ENCODE measurements at places on chromosomes 12 and 14.

DNA sequence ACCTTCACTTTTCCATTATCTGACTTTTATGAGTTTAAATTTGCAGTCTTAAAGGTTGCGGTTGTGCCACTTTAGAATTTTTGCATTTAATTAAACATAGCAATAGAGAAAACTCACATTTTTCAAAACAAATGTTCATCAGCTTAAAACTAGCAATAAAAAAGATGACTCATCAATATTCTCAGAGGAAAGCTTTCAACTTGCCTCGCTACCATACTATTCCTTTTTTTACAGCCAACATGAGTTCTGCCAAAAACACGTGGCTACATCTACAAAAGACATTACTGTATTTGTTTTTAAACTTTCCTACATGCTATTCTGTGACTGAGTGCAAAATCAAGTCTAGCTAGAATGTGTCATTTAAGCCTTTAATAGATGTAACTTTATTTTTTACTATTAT lies 497.1 kb downstream of the RPS29 start:
- no peak for DNase-seq

GRCh38 chr12:10178821-10179220 lies at the start of gene TMEM52B:
Gene TMEM52B, plus strand, starts transcription at chr12:10179032. Its CDS starts 543 bp downstream, at chr12:10179575.
- DNase-seq, result no peak

- DNase-seq, result no peak
Measured at GRCh38 chr14:86505808-86506207, 975.9 kb downstream of the FLRT2 start.

DNA sequence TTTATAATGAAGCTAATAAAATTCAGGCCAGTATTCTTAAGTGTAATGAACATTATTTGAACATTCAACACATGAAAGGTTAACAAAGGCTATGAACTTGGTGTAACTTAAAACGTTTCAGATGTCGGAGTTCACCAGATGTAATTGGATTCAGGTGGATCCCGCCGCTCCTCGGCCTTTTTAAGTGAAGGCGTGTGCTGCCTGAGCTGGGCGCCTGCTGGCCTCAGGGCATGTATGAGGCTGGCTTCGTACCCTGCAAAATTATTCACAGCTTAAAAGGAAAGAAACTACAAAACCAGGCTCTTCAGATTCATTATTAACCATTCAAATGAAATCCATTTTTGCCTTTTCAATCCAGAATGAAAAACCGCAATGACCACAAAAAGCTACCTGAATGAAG lies 69.9 kb downstream of the WIF1 start:
- DNase-seq, result no peak

GRCh38 chr14:99637624-99638023 lies 7.3 kb upstream of the HHIPL1 start:
- no peak for DNase-seq

GRCh38 chr12:85697003-85697402 lies 139.2 kb downstream of the RASSF9 start:
- no peak for DNase-seq

DNA sequence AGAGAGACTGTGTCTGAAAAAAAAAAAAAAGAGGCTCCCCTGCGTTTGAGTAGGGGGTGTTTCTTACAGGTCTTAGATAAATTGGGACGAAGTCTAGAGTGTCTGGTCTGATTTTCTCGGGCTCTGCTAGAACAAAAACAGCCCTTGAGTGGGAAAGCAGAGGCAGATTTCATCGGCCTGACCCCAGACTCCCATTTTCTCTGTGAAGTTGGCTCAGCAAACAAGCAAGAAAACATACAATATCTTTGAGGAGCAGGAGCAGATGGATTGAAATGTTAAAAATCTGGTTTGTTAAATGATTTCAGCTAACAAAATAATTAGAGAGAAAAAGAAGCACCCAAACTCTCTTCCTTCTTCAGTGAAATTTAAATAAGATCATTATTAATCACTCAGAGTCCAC lies 44.1 kb downstream of the DERA start:
- DNase-seq, result no peak

DNA sequence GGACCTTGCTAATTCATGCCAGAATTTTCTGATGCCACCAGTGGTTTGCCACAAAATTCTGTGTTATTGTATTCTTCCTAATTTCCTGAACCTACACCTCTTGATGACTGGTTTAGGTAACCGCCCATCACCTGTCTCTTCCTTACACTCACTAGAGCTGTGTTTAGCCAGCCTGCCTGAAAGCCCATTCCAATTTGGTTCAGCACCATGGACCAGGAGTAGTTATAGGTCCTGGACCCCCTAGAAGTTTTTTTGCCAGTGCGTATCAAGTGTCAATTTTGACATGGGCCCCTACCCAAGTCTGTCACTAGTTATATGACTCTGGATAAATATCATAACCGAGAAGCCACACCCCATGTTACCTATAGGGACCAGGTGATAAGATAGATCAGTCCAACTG lies 94.0 kb upstream of the NAP1L1 start:
- no peak for DNase-seq

DNA sequence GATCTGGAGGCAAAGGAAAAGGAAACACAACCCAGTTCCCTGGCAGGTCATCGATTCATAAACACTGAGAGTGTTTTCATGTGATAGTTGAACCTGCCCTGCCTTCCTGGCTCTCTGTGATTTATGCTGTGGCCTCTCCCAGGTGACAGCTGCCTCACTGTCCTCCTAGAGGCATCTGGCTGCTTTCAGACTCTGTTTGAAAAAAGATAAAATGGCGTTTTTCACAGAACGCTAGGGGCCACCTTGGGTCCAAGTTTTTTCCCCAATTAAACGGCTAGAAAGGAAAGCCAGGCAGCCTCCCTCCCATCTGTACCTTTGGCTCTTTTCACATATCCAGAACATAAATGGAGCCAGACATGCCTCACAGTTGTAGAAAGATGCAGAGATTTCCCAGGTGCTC lies 252.6 kb upstream of the CCDC196 start:
- DNase-seq, result peak; percentile 82

- no peak for DNase-seq
Measured at GRCh38 chr14:93548102-93548843, 117.5 kb downstream of the UNC79 start.

DNA sequence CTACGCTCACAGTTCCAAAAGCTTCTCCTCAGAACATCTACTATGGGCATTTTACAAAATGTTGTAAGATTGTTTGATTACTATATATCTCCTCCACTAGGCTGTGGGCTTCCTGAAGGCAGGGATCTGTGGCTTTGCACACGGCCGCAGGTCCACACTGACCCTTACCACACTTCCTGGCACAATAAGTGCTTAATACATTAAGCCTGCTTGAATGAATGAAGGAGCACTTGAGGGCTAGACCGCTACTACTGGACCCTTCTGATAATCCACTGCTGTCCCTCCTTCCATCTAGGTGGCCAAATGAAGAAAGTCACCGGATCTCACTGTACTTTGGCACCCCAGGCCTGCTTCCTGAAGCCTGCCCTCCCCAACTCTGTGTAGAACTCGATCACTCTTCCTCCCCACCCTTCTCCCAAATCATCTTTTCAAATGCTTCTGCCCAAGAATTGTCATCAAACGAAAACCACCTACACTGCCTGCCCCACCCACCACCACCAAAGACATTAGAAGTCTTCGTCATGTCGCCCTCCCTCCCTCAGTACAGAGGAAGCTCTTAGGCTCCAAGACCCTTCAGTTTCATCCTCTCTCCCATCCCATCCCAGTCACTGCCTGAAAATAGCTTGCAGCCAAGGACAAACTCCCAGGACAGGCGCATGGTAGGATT lies 596 bp upstream of the ZBTB39 start:
- DNase-seq, result no peak
